Femur (tissue), 1 donor: ENCODE measurements at places on chromosomes 6 and 20.

- DNase-seq: no peak
Measured at GRCh38 chr6:40738551-40739193, 151.5 kb upstream of the LRFN2 start.

DNA sequence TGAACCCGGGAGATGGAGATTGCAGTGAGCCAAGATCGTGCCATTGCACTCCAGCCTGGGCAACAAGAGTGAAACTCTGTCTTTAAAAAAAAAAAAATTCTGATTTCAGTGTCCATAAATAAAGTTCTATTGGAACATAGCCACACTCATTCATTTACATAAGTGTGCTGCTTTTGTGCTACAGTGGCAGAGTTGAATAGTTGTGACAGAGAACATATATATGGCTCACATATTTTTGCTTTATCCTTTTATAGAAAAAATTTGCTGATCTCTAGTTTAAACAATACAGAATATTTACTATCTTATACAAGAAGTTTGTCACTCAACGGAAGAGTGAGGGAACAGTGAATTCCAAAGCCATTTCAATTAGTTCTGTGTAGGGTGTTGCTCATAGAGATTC lies 18.0 kb downstream of the MCM8 start:
- no peak for DNase-seq

DNA sequence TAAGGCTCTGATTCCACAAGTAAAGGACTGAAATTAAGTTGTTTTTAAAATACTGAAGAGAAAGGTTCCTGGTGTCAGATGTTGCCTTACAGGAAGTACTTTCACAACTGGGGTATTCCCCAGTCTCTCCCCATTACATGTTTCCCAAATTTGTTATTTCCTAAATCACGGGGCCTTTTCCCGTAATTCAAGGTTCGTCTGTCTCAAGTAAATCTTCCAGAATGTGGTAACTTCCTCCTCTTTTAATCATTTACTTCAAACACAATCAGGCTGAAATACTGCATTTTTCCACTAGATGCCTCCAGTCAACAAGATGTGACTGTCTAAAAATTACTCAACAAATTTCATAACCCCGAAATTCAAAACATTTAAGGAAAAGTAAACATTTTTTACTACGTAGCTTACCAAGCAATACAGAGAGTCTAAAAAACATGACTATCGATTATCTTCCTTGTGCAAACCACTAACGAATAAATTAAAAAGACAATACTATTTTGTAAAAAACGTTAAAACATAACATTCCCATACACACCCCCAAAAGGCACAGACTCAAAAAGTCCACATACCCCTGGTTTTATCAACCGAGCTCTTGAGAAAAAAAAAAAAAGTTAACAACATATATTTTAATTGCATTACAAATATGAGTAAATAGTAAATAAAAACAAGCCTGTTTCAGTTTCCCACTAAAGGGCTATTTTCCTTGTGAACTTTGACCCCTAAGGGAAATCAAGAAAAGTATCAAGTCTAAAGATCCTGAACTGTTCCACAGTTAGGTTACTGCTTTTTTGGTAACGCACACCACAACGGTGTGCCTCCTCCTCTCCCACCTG lies 1.7 kb downstream of the SOD2 start:
- no peak for DNase-seq

DNA sequence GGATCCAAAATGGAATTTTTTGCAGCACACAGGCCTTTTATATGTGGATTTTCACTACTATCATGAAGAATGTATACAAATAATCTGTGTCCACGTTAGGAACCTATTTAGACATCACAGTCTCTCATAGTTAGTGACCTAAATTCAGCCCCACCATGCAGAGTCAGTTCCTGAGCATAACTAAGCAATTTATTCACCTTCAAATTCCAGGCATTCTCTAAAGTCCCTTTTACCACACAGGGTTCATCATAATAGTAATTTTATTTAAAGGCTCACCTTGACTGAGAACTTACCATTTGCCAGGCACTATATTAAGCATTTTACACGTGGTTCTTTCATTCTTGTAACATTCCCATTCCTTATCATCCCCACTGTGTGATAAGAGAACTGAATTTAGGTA lies 353.8 kb downstream of the ARHGAP18 start:
- DNase-seq: no peak

DNA sequence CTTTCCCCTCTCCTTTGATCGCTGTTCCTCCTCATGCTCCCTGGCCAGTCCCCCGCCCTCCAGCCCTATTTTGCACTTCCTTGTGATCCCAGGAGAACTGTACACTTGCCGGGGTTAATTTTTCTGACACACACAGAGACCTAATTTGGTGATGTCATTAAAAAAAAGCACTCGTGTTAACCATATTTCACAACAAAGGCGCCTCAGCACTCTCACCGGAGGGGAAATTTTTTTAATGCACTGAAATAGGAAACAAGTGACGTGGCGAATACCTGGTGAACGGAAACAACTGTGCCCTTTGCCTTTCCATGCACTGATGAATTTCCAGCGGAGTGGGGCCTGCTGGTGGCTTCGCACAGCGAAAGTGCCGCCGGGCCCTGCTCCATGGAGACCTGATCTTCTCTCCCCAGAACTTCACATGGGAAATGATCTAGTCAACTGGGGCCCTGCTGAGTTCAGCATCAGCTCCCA lies 53.9 kb upstream of the TAGAP start:
- DNase-seq: no peak

GRCh38 chr6:18388942-18389341 lies 1.8 kb downstream of the RNF144B start:
- DNase-seq: no peak

GRCh38 chr20:63606686-63607085 lies 20.2 kb downstream of the GMEB2 start:
- no peak for DNase-seq

DNA sequence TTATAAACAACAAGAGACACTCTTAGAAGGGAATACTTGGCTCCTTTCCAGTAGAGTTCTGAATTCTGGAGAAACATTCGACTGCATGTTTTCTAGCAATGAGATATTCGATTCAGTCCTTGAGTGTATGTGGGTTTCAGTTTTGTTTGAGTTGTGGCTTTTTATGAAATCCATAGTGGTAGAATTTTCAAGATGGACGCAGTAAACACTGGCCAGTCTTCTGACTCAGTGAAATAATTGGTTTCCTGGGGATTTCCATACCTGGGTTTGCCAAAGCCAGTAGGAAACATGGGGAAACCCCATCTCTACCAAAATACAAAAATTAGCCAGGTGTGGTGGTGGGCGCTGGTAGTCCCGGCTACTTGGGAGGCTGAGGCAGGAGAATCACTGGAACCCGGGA lies 273.5 kb upstream of the PLCB4 start:
- DNase-seq: no peak

DNA sequence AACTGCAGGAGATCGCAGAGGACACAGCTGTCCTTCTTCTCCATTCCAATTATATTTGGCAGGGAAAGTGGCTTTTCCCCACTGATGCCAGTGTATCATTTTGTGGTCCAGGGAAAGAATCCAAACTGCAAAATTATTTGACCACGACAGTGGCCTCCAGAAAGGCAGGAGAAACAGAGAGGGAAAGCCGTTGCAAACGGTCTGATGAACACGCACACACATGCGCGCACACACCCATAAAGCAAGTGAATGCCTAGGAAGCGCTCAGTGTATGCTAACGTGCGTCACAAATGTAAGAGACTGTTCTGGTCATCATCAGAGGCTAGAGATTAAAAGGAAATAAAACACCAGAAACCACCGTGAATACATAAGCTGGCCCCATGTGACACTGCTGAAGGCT lies 54.0 kb downstream of the NPEPL1 start:
- DNase-seq: peak; percentile 52
